Fibroblast of the aortic adventitia (primary cell): ENCODE measurements at places on chromosomes 1 and 21.

GRCh38 chr1:208357644-208358507 is 113.7 kb upstream of the PLXNA2 start:
- no peak for DNase-seq

DNA sequence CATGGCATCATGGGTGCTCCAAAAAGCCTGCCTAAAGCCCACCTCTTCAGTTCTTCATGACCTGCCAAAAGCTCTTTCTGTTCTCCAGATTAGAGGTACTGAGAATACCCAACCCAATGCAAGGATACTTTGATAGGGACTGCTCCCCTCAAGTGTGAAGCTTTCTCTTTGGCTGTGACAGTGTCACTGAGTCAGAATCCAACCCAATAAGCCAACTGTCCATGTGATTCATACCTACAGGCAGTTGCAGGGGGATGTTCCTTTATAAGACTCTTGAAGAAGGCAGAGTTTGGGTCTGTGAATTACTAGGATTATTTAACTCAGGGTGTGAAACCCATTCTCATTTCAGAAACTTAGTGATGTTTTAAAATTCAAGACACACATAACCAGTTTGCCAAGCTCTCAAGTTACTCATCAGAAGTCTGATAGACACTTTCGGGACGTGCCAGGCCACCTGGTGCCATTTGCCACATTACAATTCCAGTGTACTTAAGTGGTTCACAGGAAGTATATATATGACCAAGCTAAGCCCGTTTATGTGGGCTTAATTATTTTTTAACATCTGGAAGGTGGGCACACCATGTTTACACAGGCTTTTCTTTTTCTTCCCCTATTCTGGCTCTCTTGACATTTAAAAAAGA is 265.8 kb downstream of the NFIA start:
- no peak for DNase-seq

DNA sequence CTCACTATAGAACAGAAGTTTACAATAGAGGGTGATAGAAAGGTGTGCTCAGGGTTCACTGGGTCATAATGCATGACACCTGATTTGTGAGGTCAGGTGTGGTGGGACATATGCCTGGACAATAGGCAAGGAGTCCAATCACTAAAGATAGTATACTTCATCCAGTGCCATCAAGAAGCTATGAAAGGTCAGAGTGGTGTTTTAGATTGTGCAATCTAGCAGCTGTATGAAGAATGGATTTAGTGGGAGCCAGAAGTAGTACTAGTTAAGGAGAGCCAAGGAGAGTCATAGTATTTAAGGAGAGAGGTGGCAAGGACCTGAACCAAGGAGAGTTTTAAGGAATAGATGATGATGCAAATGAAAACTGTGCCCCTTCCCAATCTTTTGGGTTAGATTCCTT is 80.6 kb upstream of the C1orf105 start:
- no peak for DNase-seq

- peak; percentile 50 for DNase-seq
Measured at GRCh38 chr1:44842862-44843655, at the start of gene PTCH2. TSS of gene PTCH2 (minus strand) at chr1:44843253. CDS start at chr1:44842932, 321 bp downstream.

GRCh38 chr1:111202707-111203623 is 2.5 kb upstream of the DENND2D start:
- DNase-seq: no peak

GRCh38 chr1:3455670-3456448 is 1.4 kb downstream of the ARHGEF16 start:
- DNase-seq: no peak

GRCh38 chr1:160708118-160708517 is 3.5 kb downstream of the CD48 start:
- DNase-seq: no peak

DNA sequence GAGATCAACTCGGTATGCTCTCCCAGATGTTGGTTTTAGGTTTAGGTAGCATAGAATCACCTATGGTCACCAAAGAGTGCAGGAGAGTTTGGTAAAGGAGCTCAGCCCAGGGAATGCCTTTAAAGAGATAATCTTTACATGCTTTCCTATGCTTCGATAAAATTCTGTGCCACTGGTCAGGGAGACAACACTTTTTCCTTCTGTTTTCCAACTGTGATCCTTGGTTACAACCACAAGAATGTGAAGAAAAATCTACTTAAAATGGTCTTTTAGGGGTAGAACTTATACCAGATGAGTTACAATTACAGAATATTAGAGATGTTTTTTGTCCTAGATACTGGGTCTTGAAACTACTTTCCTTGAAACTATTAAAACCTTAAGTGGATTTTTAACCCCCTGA is 895.6 kb downstream of the TTLL7 start:
- DNase-seq: no peak

- DNase-seq: peak; percentile 44
Measured at GRCh38 chr1:164561472-164561871, 2.5 kb downstream of the PBX1 start.

GRCh38 chr1:209207126-209207700 is 376.3 kb upstream of the CAMK1G start:
- no peak for DNase-seq

DNA sequence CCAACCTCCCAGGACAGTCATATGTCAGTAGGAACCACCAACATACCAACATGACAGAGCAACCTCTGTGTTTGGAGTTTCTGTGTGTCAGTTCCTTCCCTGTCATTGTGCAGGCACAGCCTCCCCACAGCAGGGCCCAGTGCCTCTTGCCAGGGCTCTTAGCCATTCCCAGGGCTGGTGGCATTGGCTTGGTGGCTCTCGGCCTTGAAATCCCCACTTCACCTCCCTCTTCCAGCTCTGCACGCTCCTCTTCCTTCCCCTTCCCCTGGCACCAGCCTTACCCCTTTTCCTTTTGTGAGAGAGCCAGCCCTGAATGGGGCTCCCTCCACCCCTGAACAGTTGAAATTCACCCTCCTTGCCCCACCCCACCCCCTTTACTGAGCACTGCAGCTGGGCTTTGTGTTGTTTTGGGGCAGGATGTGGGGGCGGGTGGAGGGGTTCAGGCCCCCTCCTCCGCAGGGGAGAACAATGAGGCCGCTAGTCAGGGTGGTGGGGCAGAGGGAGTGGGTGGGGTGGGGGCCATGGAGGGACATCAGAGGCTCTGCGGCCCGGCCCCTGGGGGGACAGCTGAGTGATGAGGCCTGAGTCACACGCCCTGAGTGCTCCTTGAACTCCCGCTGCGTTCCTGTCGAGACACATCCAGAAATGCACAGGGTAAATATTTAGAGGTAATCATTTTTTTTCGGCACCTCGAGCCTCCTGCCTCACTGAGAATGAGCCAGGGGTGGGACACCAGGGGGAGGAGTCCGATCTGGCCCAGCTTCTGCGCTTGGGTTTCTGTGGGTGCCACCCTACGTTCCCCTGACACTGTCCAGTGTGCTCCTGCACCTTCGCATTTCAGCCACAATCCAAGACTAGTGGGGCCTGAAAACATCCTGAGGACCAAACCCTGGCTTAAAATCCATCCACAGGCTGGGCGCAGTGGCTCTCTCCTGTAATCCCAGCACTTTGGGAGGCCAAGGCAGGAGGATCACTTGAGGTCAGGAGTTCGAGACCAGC is 28.6 kb downstream of the LGR6 start:
- no peak for DNase-seq

DNA sequence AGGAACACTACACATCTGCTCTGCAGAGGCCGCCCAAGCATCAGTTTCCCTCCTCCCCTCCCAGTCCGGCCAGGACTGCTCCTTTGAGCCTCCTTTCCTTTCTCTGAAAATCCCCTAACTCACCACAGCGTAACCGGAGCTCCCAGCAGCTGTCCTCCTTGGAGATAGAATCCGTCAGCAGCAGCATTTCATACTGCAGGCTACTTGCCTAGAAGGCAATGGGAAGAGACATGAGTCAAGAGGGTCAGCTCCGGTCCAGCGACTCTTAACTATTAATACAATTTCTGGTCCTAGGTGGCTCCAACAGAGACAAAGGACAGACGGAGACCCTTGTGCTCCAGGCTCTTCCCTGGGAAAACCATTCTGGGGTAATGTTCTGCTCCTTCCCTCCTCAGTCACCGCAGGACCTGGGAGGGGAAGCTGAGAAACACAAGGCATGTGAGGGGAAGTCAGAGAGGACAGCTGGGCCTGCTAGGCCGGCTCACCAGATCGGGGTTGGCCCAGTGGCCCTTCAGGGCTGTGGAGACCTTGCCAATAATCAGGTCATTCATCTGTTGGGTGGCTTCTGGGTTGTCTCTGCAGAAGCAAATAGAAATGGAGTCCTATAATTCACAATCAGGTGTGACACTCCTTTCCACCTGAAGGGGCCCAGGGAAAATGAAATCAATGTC is 99.7 kb downstream of the UBR4 start:
- no peak for DNase-seq

DNA sequence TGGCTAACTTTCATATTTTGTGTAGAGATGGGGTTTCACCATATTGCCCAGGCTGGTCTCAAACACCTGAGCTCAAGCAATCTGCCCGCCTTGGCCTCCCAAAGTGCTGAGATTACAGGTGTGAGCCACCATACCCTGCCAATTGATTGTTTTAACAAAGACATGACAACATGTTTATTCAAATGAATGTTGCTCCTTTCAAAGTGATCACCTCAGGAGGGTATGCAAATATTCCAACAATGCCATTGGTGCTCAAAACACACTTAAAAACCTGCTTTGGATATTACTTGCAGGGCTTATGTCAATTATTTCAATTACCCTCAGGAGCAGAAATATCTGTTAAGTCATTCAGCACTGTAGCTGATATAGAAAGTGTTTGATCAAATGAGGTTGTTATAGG is 7.9 kb downstream of the LAX1 start:
- DNase-seq: no peak

- no peak for DNase-seq
Measured at GRCh38 chr21:33246506-33246905, 16.8 kb downstream of the IFNAR2 start.

DNA sequence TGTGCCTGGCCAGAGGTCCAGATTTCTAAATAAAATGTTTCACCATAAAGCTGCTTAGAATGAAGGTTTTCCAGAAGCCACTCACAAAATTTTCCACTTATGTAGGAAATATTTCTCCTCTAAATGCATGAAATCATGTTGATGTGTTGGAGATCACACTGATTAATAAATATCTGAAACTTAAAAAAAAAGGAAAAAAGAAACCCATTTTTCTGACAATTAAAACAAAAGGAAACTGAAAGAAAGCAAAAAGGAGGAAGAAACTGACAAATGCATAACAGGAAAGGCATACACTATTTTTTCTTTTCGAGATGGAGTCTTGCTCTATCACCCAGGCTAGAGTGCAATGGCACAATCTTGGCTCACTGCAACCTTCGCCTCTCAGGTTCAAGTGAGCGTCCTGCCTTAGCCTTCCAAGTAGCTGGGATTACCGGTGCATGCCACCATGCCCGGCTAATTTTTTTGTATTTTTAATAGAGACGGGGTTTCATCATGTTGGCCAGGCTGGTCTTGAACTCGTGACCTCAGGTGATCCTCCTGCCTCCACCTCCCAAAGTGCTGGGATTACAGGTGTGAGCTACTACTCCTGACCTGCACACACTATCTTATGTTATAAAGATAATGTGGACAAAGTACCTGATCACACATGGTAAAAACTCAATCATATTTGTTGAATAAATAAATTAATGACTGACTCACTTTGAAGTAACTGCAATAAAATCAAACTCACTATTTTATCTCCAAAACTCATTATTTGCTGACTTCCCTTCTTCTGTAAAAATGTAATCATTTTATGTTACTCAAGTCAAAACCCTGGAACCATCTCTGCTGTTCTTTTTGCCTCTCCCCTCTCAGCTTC is 149.8 kb upstream of the NR5A2 start:
- no peak for DNase-seq

- DNase-seq: no peak
Measured at GRCh38 chr1:158731707-158732106, 11.2 kb upstream of the OR6K3 start.

DNA sequence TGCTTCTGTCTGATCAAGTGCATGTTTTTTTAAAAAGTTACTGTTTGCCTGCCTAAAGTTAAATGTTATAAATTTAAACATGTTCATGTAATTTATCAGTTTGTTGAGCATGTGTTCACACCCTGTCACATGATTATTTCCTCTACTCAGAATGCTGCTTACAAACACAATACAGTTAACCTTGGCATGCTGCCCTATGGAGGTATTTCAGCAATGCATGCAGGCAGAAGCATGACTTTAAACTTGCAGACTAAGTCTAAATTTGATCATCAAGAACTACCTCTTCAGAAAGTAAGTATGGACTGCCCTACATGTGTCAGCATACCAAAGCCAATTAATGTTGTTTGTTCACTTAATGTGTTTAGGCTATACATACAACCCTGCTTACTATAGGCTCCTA is 161.6 kb downstream of the LRRC40 start:
- DNase-seq: peak; percentile 87

DNA sequence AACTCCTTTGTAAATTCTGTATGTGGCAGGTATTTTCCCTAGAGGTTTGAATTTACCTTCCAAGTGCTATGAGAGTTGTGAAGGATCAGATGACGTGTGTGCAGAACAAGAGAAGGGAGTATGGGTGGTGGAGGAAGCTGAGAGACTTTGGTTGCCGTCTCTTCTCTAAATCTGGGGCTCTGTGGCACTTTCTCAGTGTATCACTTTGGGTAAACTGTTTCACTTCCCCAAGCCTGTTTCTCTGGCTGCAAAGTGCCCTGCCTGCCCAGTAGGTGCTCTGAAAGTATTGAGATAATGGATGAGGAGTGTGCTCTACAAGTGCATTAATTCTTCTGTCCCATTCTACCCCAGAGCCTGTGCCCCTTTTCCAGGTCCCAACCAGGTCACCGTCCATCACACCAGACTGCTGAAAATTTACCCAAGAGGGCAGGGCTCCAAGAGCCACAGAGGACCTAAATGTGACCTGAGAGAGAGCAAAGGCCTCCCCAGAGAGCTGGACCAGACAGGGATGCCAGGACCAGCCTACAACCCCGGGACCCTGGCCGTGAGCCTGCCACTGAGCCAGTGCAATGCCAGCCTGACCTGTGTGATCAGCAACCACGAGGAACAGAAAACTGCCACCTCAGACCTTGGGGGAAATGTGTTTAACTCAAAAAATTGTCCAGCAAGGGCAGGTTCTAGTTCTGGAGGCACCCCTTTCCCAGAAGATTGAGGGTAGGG is 131.6 kb upstream of the ETV3 start:
- no peak for DNase-seq

DNA sequence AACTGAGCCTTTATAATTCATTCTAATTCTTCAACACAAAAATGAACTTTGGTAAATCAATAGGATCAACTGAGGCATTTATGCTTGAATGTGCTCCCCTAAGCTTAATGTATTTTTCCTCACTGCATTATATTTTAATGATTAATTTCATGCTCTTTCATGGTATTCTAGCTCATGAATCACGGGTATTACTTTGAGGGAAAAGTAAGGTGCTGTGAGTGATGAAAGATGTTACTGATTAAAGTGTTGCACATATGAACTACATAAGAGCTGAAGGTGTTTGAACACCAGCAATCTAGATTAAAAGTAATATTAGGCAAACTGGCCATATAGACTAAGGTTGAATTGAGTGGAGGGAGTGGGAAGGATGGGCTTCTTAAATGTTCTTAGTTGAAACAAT is 1.9 kb downstream of the DPYD start:
- no peak for DNase-seq

- peak; percentile 48 for DNase-seq
Measured at GRCh38 chr1:41618066-41618825, 133.8 kb upstream of the EDN2 start.

GRCh38 chr1:932776-933602 is 9.3 kb downstream of the SAMD11 start:
- no peak for DNase-seq

GRCh38 chr1:51472359-51472758 is 46.7 kb downstream of the EPS15 start:
- DNase-seq: peak; percentile 51
